ENCODE measurements at places on chromosomes 4 and X.

GRCh38 chr4:99134586-99134985 lies 9.5 kb downstream of the ADH4 start:
- no peak for DNase-seq

- DNase-seq, result no peak
Measured at GRCh38 chr4:38078590-38079421, 118.6 kb downstream of the PTTG2 start.

DNA sequence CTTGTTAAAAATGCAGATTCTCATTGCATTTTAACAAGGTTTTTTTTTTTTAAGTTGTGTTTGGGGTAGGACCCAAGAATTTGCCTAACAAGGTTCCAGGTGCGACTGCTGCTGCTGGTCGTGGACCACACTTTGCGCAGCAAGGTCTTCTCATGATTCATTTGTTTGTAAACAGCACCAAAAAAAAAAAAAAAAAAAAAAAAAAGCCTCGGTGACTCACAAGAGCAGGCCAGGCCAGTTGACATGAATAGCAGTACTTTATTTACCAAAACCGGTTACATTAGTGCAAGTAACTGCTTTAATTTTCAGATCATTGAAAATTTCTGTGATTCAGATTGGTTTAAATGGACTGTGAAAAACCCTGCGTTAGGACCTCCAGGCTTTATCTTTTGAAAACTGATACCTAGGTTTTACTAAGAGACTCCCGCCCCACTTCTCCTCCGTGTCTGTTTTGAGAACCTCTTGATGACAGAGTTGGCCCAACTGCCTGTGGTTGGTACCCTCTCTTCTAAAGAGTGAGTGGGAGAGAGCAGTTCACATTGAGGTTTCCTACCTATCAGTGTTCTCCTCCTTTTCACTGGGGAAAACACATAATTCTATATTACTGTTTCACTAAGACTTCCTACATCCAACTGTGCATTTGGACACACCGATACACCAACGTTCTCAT lies 86.2 kb downstream of the PHEX start:
- no peak for DNase-seq

GRCh38 chr4:740656-741282 lies 35.1 kb downstream of the PCGF3 start:
- no peak for DNase-seq

GRCh38 chr4:115655626-115656025 lies 542.2 kb upstream of the NDST4 start:
- DNase-seq, result no peak

DNA sequence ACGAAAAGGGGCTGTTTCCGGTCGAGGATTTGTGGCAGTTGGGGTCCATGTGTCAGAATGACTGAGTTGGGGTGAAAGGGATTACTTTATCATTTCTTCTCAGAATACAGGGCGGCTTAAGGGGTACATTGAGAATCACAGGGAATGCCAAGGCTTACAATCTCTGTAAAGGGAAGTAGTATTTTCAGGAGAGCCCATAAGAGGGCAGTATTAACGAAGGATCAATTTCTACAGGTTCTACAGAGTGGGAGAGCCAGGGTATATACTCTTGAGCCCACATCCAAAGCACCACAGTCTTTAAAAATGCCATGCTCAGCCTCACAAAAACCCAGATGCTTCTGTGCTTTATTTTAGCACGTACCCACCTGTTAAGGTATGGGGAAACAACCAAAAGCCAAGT lies 67.7 kb upstream of the ZXDA start:
- no peak for DNase-seq

DNA sequence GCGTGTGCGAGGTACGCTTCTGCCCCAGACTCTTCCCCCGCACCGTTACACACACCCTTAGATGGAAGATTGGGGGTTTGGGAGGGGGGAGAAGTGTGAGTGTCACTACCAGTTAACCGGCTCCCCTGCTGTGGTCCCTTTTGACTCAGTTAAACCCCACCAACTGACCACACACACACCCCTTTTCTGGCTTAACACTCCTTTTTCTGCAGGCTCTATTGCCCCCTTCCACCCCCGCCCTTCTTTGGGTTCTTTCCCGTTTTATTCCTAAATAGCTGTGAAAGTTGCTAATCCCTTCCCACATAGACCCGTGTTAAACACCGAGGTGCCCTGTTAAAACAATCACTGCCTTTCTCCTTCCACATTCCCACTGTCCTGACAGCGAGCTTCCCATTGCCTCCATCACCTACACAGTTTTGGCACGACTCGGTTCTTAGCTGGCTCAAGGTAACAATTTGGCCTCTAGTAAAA lies 3.7 kb upstream of the NR3C2 start:
- no peak for DNase-seq

DNA sequence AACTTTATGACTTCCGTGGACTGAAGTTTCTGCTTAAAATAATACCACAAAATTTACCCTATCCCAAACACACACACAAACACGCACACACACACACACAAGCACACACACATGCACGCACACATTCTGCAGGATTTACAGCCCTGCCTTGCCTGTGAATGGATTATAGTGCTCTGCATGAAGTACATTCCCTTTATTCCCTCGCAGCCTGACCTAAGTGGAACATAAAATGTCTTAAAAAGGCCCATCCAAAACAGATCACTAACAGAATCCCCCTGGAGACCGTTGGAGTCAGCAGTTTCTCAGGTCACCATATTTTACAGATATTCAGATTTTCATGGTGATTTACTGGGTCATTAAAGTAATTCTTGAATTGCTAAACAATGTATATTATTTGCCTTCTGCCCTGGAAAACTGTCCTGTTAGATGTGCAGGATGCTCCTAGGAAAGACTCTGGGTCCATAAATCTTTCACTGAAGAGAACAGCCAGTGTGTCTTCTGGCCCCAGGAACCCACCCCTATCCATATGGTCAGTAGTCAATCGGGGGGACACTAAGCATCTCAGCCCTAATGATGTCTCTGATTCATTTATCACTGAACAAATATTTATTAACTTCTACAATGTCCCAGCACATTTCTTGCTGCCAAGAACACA lies 587.7 kb upstream of the BOD1L1 start:
- DNase-seq, result no peak

GRCh38 chr4:8846826-8847225 lies 24.8 kb downstream of the HMX1 start:
- DNase-seq, result no peak

- no peak for DNase-seq
Measured at GRCh38 chr4:119016636-119017035, 119.0 kb upstream of the MYOZ2 start.
